ENCODE measurements at places on chromosomes 12 and 14.

DNA sequence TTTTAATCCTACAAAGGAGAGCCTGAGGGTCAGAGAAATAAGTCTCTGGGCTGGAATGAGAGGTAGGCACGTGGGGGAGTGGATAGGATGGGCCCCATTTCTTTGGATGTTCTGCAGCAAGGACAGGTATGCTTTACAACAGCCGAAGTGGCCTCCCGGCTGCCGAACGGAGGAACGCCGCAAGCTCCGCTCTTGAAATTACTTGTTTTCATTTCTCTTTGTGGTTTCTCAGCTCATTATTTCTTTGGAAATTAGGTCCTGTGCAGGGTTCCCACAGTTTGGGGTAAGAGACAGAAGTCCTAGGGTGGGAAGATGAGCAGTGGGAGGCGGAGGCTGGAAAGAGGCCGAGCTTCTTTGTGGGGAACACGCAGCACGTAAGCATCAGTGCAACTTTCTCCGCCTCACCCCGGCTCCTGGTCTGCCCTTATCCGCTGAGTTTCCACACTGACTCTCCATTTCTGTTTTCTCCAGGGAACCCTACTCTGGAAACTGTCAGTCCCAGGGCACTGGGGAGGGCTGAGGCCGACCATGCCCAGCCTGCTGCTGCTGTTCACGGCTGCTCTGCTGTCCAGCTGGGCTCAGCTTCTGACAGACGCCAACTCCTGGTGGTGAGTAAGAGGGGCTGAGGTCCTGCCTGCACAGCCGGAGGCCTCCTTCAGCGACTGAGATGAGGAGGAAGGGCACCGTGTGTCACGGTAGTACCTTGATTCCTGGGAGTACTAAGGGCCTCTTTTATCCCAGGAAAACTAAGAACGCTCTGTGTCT, 2.0 kb downstream of the WNT5B start:
- DNase-seq: no peak

DNA sequence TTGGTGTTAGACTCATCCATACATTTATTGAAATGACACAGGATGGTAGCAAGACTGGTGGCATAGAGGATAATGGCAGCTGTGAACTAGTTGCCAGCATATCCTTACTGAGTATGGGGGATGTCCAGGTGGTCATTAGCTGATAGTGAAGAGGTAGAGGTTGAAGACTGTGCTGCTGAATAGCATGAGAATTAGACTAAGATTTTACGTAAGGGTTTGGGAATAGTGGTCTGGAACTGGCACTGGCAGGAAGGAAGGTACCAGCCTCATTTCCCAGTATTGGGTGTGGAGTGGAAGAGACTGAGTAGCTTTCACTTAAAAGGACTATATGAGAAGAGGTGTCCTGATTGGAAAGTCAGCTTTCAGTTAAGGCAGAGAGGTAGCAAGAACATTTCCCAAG, 6.5 kb downstream of the ERC1 start:
- DNase-seq: no peak

DNA sequence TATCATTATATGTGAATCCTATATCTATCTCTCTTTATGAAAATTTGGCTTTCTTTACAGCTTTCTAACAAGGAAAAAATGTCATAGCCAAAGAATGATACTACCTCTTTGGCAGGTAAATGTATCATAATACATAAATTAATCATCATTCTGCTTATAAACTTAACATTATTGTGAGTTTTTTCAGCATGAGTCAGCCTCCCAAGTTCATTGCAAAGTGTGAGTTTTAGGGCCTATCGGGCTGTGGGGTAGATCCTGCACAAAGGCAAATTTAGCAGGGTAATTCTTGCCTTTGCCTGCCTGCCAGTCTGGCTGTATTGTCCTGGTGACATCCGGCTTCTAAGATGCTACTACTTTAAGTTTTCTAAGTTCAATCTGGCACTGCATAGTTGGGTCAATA, 412.6 kb downstream of the MDGA2 start:
- no peak for DNase-seq

DNA sequence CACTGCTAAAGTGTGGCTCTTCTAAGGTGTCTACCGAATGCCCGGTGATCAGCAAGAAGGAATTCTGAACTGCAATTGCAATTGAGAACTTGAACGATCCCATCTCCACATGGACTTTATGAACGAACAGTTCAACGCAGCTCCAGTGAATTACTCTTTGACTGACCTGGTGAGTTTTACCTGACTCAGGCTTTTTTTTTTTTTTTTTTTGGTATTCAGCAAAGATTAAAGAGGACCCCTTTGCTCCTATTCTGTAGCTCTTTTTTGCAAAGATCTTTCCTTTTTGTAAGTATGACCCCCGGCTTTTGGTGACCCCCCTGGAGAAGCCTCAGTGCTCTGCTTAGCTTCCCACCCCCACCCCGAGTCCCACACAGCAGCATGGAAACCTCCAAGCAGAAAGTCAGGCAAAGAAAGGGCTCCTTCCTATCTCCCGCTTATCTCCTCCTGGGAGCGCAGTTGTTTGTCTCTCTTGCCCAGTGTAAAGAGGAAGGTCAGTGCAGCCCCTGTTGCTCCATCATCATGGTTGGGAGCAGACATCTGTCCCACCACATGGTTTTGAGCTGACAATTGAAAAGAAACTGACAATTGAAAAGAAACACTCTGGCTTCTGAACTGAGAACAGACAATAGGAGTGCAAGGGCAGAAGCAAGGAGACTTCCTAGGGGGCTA, 72.1 kb upstream of the DIO3 start:
- DNase-seq: no peak

DNA sequence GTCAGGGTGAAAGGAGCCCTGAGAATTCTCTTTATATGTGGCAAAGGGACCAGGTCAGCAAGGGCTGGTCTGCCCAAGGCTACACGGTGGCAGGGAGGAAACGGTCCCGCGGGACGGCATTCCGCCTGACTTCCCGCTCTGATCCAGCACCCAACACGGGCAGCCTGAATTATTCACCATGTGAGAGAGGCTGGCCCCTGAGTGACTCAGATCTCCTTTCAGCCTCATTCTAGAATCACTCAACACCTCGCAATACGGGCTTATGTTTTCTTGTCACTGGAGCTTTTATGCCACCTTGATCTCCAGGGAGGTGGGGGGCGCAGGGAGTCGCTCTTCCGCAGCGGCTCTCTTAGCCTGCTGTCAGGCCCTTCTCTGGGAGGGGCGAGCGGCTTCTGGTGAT, 8.5 kb downstream of the LRTM2 start:
- DNase-seq: no peak

DNA sequence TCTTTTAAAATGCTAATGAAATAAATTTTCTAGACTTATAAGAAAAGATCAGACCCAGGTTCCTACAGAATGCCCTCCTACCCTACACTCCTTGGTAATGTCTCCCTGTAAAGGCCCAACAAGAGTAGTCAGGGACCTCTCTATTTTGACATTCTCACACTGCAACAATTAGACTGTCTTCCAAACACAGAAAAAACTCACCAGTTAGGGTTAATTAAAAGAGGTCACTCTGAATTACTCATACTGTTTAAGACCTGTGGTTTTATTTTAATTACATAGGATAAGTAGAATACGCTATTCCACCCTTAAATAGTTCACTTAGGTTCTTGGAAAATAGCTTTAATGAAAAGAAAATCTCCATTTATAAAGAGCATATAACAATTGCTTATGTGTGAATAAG, 142.4 kb downstream of the ITPR2 start:
- no peak for DNase-seq

- DNase-seq: no peak
Observed at GRCh38 chr12:108106599-108106998, 22.5 kb upstream of the WSCD2 start.

DNA sequence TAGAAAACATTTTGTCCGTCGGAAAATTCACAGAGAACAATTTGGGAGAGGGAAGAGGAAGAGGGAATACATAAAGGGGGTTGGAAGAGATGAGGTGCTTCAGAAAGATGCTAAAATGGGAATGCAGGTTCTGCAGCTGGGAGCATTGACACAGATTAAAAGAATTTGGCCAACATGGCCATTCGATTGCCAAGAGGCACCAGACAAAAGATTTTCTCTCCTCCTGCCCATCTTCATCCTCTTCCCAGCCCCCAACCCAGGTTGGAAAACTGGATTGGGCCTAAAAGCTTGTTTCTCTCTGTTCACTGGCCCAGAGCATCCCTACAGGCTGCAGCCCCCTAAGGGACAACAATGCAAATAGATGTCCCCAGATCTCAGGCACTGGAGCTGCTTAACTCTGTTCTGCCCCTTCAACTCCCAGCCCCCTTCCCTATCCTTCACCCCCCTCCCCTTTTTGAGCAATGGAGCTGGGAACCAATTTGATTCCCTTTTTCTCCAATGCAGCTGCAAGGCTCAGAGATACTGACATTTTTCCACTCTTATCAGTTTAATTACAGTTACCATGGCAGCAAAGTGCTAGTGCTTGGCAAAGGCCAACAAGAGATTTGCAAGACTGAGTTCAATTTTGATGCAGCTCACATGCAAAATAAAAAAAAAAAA, 1.9 kb downstream of the LMO3 start:
- no peak for DNase-seq

DNA sequence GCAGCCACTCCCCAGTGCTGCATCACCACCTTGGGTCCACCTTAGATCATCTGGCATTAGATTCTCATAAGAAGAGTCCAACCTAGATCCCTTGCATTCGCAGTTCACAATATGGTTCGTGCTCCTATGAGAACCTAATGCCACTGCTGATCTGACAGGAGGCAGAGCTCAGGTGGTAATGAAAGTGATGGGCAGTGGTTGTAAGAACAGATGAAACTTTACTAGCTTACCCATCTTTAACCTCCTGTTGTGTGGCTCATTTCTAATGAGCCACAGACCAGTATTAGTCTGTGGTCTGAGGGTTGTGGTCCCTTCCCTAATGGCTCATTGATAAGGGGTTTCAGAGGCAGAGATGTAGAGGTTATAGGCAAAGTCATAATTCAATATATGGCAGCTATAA, 615.9 kb upstream of the MIS18BP1 start:
- no peak for DNase-seq

GRCh38 chr12:47205532-47206449, 126.0 kb upstream of the AMIGO2 start:
- no peak for DNase-seq
